ENCODE measurements at places on chromosomes 12 and 14.

DNA sequence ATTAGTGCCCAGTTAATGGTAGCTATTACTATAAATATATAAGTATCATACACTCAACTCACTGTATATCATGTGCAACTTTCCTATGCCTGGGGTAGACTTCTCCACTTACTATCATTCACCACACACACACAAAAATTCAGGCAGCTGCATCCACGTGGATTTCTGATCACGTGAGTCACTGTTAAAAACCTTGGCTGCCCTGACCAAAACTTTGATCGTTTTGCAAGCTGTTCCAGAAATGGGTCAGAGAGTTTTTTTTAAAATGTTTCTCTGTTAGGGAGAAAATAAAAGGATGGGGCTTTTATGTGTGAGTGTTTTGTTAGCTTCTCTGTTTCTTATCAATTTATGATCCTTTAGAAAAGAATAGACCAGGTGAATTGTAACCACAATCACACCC lies 198.2 kb upstream of the CNOT2 start:
- no peak for DNase-seq

DNA sequence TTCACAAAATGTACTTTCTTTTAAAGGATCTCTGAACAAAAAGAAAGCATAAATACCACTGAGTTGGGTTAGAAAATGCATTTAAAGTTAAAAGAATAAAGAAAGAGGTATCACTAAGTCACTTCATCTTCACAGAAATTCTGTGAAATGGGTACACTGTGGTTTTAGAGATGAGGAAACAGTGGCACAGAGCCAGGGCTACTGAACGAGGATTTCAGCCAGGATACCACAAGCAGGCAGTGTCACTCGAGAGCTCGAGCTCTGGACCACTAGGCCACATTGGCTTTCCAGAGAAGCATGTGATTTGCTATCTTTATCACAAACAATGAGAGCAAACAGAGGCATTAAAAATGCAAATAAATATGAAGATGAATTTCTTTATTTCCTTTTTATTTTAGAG lies 51.0 kb downstream of the WDHD1 start:
- DNase-seq, result no peak

GRCh38 chr14:90569606-90570387 lies 173.0 kb downstream of the CALM1 start:
- DNase-seq, result no peak

GRCh38 chr12:77238335-77238734 lies 173.0 kb upstream of the E2F7 start:
- no peak for DNase-seq

GRCh38 chr14:55265197-55265596 lies 6.0 kb upstream of the FBXO34 start:
- DNase-seq, result peak; percentile 30

- peak; percentile 91 for DNase-seq
Observed at GRCh38 chr12:57836442-57837375, 9.8 kb downstream of the CTDSP2 start.

Measured in DMS53 (cell line).